ENCODE measurements at places on chromosomes 12 and 14. TPM values are rescaled to one million over a fixed set of nuclear protein-coding genes. Genes with fewer than 3 reads are reported as not detected.

DNA sequence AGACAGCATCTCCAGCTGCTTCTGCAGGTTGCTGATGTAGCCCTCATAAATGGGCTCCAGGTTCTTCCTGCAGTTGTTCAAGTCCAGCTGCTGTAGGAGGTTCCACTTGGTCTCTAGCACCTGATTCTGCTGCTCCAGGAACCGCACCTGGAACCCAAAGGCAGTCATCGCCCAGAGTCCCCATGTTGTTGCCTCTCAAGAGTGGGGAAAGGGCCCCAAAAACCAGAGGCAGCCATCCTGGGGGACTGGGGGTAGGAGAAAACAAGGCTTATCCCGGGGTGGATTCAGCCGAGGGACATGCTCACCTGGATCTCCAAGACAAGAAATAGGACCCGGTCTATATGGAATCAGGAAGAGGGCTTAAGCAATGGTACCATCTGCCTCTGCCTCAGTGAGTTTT, 2.3 kb downstream of the KRT72 start:
- peak; percentile 36 for DNase-seq

GRCh38 chr12:58139894-58140293, 198.5 kb downstream of the ATP23 start:
- no peak for DNase-seq

- DNase-seq, result peak; percentile 47
These were observed 17.1 kb upstream of the OR10P1 start for GRCh38 chr12:55619354-55620138.

DNA sequence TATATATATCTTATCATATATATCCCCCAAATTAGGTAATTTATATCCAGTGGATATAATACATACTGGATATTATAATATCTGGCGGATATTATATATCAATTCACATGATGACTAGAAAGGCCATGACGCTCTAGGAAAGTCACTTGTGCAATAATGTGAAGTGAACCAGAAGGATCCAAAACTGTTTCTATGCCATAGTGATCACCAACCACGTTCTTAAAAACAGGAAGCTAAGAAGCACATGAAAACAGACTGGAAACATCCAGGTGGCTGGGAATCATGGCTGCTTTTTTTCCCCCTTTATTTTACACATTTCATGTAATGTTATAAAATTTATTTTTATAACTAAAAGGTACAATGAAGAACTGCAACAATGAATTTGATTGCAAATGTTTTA, 1.4 kb downstream of the GUCY2C start:
- DNase-seq, result no peak

DNA sequence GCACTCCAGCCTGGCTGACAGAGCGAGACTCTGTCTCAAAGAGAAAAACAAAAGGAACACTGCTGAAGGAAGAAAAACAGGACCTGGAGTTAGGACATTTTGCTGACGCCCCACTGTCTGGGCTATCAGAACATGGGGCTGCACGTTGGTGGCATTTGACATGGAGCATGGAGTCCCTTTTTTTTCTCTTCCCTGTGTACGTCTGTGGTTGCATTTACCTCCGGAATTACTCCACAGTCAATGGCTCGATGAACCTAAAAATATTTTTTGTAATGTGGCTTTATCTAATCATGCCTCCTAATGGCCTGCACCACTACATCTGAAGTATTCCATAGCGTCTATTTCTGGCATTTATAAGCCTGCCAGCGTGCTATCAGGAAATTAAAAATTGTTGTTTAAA, 30.7 kb downstream of the TESC start:
- no peak for DNase-seq

- no peak for DNase-seq
These were observed 1.1 kb upstream of the C14orf132 start for GRCh38 chr14:96037891-96038557.

GRCh38 chr12:11717519-11717961, 68.1 kb downstream of the ETV6 start:
- no peak for DNase-seq

GRCh38 chr14:56273951-56274350, 155.7 kb downstream of the PELI2 start:
- DNase-seq, result no peak

- DNase-seq, result no peak
These were observed 44.6 kb upstream of the NPFF start for GRCh38 chr12:53551889-53552291.

GRCh38 chr14:95490138-95490509, 26.3 kb downstream of the SYNE3 start:
- no peak for DNase-seq

DNA sequence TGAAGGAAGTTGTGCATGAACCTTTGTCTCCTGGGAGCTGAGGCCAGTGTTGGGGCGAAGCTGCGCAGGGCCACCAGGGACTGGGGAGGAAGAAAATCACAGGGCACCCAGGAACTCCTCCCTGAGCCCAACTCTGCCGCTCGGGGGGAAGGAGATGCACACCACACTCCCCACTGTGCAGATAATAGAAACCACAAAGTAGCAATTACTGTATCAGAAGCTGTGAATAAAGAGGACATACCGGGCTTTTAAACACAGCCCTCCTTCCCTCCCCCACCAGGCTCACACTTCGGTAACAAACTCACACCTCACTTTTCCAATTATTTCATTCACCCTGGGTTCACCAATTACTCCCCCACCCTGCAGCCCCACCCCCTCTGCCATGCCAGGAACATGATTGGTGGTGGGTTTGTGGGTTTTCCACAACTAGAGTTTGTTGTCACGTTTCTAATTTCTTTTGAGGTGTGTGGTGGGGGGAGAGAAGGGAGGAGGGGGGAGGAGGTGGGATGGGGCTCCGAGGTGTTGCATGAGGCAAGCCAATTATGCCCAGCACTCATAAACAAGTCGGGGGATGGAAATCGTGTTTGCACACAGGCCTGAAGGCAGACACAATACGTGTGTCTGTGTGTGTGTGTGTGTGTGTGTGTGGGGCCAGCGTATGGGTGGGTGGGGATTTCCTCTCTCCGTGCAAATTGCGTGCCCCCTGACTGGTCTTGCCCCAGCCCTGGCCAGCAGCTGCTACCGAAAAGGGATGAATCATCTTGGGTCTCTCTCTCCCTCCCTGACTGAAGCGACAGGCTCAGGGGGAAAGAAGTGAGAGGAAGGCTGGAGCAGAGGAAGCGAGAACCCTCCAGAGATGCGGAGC, 103.3 kb downstream of the RBM19 start:
- DNase-seq, result peak; percentile 61

GRCh38 chr12:115659422-115659821, 618.1 kb downstream of the MED13L start:
- DNase-seq, result no peak

- no peak for DNase-seq
These were observed 38.4 kb upstream of the CEP83 start for GRCh38 chr12:94498073-94498472.

- no peak for DNase-seq
These were observed 261.5 kb downstream of the PCNX1 start for GRCh38 chr14:71168564-71169427.

DNA sequence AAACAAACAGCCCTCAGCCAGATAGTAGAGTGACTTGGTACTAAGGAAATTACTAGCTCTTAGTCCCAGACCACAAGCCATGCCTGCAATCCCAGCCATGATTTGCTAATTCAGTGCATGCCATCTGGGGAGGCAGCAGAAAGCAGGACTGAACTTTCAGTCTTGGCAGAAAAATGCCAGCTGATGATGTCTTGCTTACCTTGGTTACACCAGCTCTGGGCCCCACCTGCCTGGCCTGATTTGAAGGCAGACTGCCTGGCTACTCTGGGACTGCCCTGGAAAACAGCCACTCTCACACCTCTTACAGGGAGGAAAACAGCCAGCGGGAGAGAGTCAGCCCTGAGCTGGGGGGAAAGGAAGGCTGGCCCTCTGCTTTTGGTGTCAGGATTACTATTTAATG, 4.6 kb upstream of the UNC119B start:
- DNase-seq, result no peak

LRP1-AS gene
- not detected for total RNA-seq

KRT74 gene
- total RNA-seq, result not detected

GNPNAT1 gene
- 13.7 TPM for total RNA-seq

TMEM253 gene
- not detected for total RNA-seq
